Activated naive CD8-positive, alpha-beta T cell treated with anti-CD3 and anti-CD28 coated beads for 36 hours (primary cell): ENCODE measurements at places on chromosomes 16 and 17.

DNA sequence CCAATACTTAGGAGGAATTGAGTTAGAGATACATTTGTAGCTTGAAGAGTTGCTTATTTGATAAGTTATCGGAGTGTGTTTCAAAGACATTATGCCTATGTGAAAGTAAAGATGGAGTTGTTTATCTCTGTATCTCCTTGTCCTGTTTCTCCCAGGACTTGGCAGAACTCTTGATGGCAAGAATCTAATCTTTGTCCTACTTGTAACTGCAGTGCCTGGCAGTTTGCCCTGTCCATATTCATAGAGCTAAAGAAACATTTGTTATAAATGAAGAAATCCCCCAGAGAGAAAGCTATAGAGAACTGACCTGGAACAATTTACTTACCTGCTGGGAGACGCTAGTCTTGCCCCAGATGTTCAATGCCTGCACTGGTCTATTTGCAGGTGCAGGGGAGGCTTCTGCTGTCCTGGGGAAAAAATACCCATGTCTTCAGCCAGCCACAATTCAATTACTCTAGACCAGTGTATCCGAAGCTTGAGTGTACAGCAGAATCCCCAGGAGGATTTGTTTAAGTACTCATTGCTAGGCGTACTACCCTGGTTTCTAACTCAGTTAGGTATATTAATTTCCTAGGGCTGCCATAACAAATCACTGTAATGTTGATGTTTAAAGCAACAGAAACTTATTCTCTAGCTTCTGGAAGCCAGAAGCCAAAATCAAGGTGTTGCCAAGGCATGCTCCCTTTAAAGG is 410.0 kb upstream of the HSBP1 start:
- DNase-seq, result no peak

- no peak for DNase-seq
Observed at GRCh38 chr16:4332083-4332482, 16.2 kb downstream of the GLIS2 start.

- DNase-seq, result no peak
Observed at GRCh38 chr17:47363171-47363570, 39.4 kb downstream of the EFCAB13 start.

- DNase-seq, result no peak
Observed at GRCh38 chr17:28370035-28370743, at the start of gene VTN. Gene VTN, minus strand, starts transcription at chr17:28370307. Its CDS starts 104 bp downstream, at chr17:28370203.

GRCh38 chr17:73593249-73593965 is 50.8 kb downstream of the SDK2 start:
- no peak for DNase-seq

DNA sequence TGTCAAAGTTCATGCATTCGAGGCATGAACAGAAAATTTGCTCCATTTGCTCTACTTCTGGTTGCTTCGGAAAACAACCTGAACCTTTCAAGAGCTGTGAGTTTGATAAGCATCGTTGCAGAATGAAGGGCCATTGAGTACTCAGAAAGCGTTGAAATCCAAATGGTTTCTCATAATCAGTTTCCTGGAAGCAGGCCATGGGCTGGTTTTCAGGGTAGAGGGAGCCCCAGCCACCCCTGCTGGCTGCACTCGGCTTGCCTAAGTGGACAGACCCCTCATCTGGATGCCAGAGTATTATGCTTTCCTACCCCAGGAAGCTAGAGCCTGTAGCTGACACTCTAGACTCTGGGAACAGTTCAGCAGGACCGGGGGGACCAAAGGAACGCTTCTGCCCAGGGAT is 24.4 kb downstream of the SCNN1G start:
- no peak for DNase-seq
